ENCODE measurements at places on chromosomes 1 and 21. TPM values are rescaled to one million over a fixed set of nuclear protein-coding genes. Genes with fewer than 3 reads are reported as not detected.

Gene FAM72D
- 1.2 TPM for polyA plus RNA-seq

Gene TNFRSF4
- 1.1 TPM for polyA plus RNA-seq

Gene FLVCR1
- polyA plus RNA-seq: 36.3 TPM

Gene AGMAT
- 51.9 TPM for polyA plus RNA-seq

Gene ALX3
- polyA plus RNA-seq: not detected

Gene C1orf167
- 0.15 TPM for polyA plus RNA-seq

Gene AMIGO1
- 2.0 TPM for polyA plus RNA-seq

Gene KIF17
- polyA plus RNA-seq: 1.2 TPM

Gene C1orf185
- not detected for polyA plus RNA-seq

Gene C4BPA
- polyA plus RNA-seq: 0.04 TPM

Gene TFF1
- 4.9 TPM for polyA plus RNA-seq

Gene HAPLN2
- polyA plus RNA-seq: 0.16 TPM

Gene SRGAP2B
- polyA plus RNA-seq: 12.4 TPM

Gene C8B
- polyA plus RNA-seq: 0.06 TPM

- no peaks in the 10 kb centered on the region for H3K36me3 ChIP-seq
- no peak overlapping the region for H3K27ac ChIP-seq
- no peak overlapping the region for H3K4me3 ChIP-seq
- H3K27me3 ChIP-seq: no peaks in the 10 kb centered on the region
- no peaks in the 10 kb centered on the region for H3K4me1 ChIP-seq
Measured at GRCh38 chr1:239722035-239722434, 335.7 kb downstream of the CHRM3 start.

GRCh38 chr1:235409042-235409820 is 42.0 kb downstream of the TBCE start:
- peaks cover 5% of the 10 kb centered on the region for H3K4me1 ChIP-seq
- no peak overlapping the region for H3K4me3 ChIP-seq
- H3K36me3 ChIP-seq: no peaks in the 10 kb centered on the region
- H3K27ac ChIP-seq: peak overlapping the region; percentile 43
- DNase-seq: peak; percentile 17

DNA sequence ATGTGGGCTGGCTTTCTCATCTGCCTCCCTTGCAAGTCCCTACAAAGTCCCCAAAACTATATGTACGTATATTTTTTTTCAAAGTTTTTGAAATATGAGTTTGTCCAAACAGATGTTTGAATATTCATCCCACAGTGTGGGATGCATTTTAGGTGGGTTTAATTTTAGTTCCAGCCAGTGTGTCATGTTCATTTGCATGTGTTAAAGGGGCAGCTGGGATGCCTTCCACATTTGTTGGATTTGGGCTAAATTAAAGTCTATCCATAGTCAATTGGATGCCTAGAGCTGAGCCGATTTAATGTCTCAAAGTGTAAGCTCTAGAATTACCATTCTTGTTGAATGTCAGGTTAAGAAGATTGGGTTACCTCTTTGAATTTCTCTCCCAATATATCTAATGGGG is 139.2 kb downstream of the GALNT2 start:
- no peak overlapping the region for H3K4me3 ChIP-seq
- peaks cover 5% of the 10 kb centered on the region for H3K4me1 ChIP-seq
- H3K36me3 ChIP-seq: peaks cover 14% of the 10 kb centered on the region
- no peak for DNase-seq

- H3K4me3 ChIP-seq: no peak overlapping the region
- no peaks in the 10 kb centered on the region for H3K4me1 ChIP-seq
- no peaks in the 10 kb centered on the region for H3K27me3 ChIP-seq
- H3K36me3 ChIP-seq: no peaks in the 10 kb centered on the region
Measured at GRCh38 chr1:227065311-227065710, 125.2 kb downstream of the COQ8A start.

DNA sequence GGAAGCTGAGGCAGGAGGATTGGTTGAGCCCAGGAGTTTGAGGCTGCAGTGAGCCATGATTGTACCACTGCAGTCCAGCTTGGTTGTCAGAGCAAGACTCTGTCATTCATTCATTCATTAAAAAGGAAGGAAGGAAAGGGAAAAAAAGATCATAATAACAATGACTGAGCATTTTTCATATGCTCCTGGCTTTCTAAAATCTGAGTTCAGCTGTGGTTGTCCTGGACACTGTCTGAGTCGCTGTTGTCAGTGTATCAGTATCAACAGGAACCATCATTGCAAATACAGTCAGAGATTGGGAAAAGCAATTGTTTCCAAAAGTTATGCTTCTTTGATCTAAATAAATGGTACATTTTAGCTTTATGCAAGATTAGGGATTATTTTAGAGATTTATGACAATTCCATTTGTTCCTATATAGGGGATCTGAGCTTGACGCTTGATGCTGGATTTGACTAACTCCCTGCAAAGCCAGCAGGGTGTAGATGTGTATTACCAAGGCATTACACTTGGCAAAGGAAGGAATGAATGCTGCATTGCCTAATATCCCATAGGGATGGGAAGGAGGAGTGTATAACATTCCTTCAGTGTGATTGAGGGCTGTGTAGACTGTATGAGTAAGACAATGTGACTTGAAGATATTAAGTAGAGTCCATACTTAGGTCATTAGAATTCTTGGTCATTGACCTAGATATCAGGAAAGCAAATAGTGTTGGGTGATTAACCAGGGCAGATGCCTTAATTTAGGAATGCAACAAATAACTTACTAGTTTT is 100.2 kb downstream of the DISP1 start:
- no peak overlapping the region for H3K27ac ChIP-seq
- no peaks in the 10 kb centered on the region for H3K36me3 ChIP-seq
- no peak for DNase-seq
- H3K4me3 ChIP-seq: no peak overlapping the region

- H3K4me1 ChIP-seq: no peaks in the 10 kb centered on the region
- no peak overlapping the region for H3K4me3 ChIP-seq
- H3K27me3 ChIP-seq: no peaks in the 10 kb centered on the region
- DNase-seq: no peak
- H3K27ac ChIP-seq: no peak overlapping the region
- H3K36me3 ChIP-seq: no peaks in the 10 kb centered on the region
Measured at GRCh38 chr1:14113841-14114567, 414.0 kb downstream of the PRDM2 start.

- H3K36me3 ChIP-seq: peaks cover 65% of the 10 kb centered on the region
- peak; percentile 40 for DNase-seq
- H3K4me3 ChIP-seq: no peak overlapping the region
- H3K4me1 ChIP-seq: no peaks in the 10 kb centered on the region
- no peaks in the 10 kb centered on the region for H3K27me3 ChIP-seq
Measured at GRCh38 chr1:110011527-110012041, 22.8 kb upstream of the STRIP1 start.

- no peaks in the 10 kb centered on the region for H3K36me3 ChIP-seq
- no peak overlapping the region for H3K4me3 ChIP-seq
- H3K27ac ChIP-seq: no peak overlapping the region
- peaks cover 28% of the 10 kb centered on the region for H3K4me1 ChIP-seq
- H3K27me3 ChIP-seq: no peaks in the 10 kb centered on the region
Measured at GRCh38 chr21:34909492-34910292, 139.4 kb downstream of the RUNX1 start.

- no peaks in the 10 kb centered on the region for H3K27me3 ChIP-seq
- H3K4me1 ChIP-seq: peaks cover 5% of the 10 kb centered on the region
- no peak for DNase-seq
- no peaks in the 10 kb centered on the region for H3K36me3 ChIP-seq
- H3K27ac ChIP-seq: no peak overlapping the region
- H3K4me3 ChIP-seq: no peak overlapping the region
Measured at GRCh38 chr1:31479811-31480210, 66.8 kb downstream of the SERINC2 start.

DNA sequence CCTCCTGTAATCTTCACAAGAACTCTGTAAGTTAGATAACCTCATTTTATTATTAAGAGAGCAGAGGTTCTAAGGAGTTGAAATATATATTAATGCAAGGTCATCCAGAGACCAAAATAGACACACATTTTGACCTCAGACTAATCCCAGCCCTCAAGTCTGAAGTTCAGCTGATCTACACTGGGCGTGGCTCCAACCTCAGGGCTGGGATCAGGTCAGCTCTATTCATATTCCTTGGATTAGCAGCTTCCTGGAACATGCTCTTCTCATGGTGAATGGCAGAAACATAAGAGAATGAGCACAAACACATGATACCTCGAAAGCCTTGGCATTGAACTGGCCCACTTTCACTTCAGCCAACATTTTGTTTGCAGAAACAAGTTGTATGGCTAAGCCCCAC is 200.8 kb upstream of the ST6GALNAC5 start:
- peaks cover 7% of the 10 kb centered on the region for H3K4me1 ChIP-seq
- peak overlapping the region; percentile 1 for H3K27ac ChIP-seq
- no peaks in the 10 kb centered on the region for H3K27me3 ChIP-seq
- peak; percentile 53 for DNase-seq
- H3K36me3 ChIP-seq: no peaks in the 10 kb centered on the region

- H3K4me3 ChIP-seq: no peak overlapping the region
- DNase-seq: no peak
- peaks cover 33% of the 10 kb centered on the region for H3K27me3 ChIP-seq
- H3K4me1 ChIP-seq: peaks cover 6% of the 10 kb centered on the region
Measured at GRCh38 chr1:231190456-231190855, 28.6 kb downstream of the TRIM67 start.

DNA sequence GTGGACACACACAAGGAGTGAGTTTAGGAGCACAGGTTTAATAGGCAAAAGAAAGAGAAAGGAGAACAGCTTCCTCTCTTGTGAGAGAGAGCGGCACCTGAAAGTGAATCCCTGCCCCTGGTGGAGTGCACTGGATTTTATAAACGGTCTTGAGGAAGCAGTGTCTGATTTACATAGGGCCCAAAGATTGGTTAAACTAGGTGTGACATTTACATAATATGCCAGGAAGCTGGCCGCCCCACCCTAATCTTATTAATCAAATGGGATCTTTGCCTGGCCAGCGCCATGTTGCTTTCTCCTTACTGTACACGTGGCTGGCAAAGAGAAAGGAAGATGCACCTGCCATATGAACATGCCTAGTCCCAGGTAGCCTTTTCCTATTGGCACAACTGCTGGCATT is 38.7 kb downstream of the CFH start:
- no peak overlapping the region for H3K4me3 ChIP-seq
- H3K27me3 ChIP-seq: no peaks in the 10 kb centered on the region
- DNase-seq: no peak
- no peak overlapping the region for H3K27ac ChIP-seq

- H3K27ac ChIP-seq: no peak overlapping the region
- no peaks in the 10 kb centered on the region for H3K36me3 ChIP-seq
- H3K4me1 ChIP-seq: no peaks in the 10 kb centered on the region
Measured at GRCh38 chr1:29591601-29592260, 355.4 kb downstream of the PTPRU start.

- DNase-seq: peak; percentile 31
- H3K36me3 ChIP-seq: no peaks in the 10 kb centered on the region
- H3K4me3 ChIP-seq: no peak overlapping the region
- H3K27me3 ChIP-seq: peaks cover 11% of the 10 kb centered on the region
Measured at GRCh38 chr1:112358798-112359408, 37.1 kb upstream of the CTTNBP2NL start.

DNA sequence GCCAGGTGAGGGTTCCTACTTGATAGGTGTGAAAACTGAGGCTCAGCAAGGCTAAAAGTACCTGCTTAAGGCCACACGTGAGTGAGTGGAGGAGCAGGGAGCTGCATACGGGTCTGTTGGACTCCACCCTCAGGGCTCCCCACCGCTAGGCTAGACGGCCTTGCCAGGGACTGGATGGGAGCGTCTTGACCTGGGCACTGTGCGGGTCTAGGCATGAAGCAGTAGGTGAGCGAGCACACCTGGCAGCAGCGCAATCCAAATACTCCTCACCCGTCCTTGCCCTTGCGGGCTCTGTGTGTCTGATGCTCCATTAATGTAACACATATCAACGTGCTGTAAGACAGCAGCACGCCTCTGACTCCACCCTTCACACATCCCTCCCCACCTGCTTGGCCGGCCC is 94.0 kb downstream of the LACTBL1 start:
- H3K36me3 ChIP-seq: peaks cover 39% of the 10 kb centered on the region
- no peak for DNase-seq
- no peaks in the 10 kb centered on the region for H3K27me3 ChIP-seq
- H3K4me1 ChIP-seq: no peaks in the 10 kb centered on the region
- H3K4me3 ChIP-seq: no peak overlapping the region

DNA sequence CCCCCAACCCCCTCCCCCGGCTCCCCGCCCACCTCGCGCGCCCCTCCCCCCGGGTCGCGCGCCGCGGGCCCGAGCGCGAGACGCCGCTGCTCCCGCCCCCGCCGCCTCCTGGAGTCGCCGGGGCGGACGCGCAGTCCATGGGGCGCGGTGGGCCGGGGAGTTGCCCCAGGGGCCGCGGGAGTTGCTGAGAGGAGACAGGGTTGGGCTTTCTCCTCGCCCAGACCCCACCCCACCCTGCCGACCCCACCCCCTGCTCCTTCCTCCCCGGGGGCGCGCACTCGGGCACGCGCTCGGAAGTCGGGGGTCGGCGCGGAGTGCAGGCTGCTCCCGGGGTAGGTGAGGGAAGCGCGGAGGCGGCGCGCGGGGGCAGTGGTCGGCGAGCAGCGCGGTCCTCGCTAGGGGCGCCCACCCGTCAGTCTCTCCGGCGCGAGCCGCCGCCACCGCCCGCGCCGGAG is at the start of gene LAMC1:
Gene LAMC1 (plus strand): TSS at position 275 of the 455 bp plus-strand sequence. CDS start 297 bp downstream, outside the sequence.
- H3K4me3 ChIP-seq: peak within 1 kb of the TSS; percentile 81
- H3K36me3 ChIP-seq: no peaks in the 10 kb centered on the region
- peak; percentile 83 for DNase-seq
- no peaks in the 10 kb centered on the region for H3K27me3 ChIP-seq
- H3K4me1 ChIP-seq: peaks cover 5% of the 10 kb centered on the region
- H3K27ac ChIP-seq: peak within 1 kb of the TSS; percentile 97

DNA sequence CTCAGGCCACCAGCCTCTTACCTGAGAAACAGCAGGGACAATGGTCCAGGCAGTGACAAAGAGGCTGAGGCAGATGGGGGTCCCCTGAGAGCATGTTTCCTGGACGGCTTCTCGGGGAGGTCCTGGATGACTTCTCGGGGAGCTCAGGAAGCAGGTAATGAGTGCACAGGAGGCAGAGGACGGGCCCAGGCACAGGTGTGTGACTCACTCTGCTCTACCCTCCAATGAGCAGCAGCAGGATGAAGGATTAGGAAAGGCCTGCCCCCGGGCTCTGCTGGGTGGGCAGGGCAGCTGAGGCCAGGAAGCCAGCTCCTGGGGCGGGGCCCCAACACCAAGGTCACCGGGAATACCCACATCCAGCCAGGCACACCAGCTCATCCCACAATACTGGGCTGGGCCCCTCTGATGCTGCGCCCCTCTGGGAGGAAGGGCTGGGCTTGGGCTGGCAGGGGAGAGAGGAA is 17.2 kb upstream of the PTAFR start:
- DNase-seq: no peak
- H3K27ac ChIP-seq: no peak overlapping the region
- no peak overlapping the region for H3K4me3 ChIP-seq
- no peaks in the 10 kb centered on the region for H3K4me1 ChIP-seq
- H3K36me3 ChIP-seq: peaks cover 12% of the 10 kb centered on the region
- no peaks in the 10 kb centered on the region for H3K27me3 ChIP-seq

- no peaks in the 10 kb centered on the region for H3K27me3 ChIP-seq
- H3K27ac ChIP-seq: no peak overlapping the region
- no peaks in the 10 kb centered on the region for H3K36me3 ChIP-seq
- DNase-seq: no peak
- no peak overlapping the region for H3K4me3 ChIP-seq
Measured at GRCh38 chr1:215530401-215530984, 36.6 kb upstream of the KCTD3 start.

DNA sequence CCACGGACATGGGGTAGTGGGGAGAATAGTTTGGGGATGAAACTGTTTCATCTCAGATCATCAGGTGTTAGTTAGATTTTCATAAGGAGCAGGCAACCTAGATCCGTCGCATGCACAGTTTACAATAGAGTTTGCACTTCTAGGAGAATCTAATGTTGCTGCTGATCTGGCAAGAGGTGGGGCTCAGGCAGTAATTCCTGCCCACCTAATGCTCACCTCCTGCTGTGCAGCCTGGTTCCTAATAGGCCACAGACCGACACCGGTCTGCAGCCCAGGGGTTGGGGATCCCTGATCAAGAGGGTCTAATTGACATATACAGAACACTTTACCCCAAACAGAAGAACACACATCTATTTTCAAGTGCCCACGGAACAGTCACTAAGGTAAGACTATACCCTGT is 275.1 kb downstream of the PTPRU start:
- H3K27ac ChIP-seq: no peak overlapping the region
- no peak for DNase-seq
- no peaks in the 10 kb centered on the region for H3K4me1 ChIP-seq
- no peaks in the 10 kb centered on the region for H3K27me3 ChIP-seq

Measured in large intestine (tissue), 12 donors.